ENCODE measurements at places on chromosomes 4 and X.

DNA sequence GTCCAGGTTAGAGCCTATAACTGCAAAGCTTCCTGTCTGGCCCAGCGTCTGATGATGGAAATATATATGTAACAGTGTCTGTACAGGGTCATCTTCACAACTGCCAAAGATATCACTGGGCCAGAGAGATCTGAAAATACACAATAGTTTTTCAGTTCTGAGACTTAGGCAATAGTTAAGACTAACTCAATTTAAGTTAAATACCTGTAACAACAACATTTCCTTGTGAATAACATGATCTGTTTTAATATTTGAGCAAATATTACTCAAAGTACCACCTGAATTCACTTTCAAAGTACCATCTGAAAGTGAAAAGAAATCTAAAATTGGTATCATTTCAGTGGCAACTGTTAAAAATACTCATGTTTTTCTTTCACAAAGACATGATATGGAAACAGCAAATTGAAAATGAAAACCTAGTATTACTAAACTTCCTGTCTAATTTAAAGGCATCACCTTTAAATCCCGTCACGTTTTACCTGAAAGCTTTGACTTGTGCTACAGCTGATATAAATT is 9.6 kb downstream of the ZAR1 start:
- DNase-seq: no peak

DNA sequence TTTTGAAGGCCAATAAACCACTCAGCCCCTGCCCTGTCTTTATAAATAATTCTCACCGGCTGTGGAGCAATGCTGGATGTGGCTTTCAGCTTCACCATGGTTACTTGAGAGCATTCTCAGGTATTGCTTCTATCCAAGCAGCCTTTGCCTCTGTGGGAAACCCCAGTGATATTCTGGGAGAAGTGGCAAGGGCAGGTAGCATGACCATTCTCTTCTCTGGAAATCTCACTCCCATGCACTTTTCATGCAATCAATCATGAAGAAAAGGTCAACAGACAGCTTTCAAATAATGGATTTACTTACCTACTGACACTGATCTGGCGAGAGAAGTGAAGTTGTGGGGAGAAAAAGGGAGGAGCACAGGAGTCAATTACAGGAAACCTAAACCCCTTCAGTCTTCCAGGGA is 49.5 kb downstream of the UNC5C start:
- no peak for DNase-seq

DNA sequence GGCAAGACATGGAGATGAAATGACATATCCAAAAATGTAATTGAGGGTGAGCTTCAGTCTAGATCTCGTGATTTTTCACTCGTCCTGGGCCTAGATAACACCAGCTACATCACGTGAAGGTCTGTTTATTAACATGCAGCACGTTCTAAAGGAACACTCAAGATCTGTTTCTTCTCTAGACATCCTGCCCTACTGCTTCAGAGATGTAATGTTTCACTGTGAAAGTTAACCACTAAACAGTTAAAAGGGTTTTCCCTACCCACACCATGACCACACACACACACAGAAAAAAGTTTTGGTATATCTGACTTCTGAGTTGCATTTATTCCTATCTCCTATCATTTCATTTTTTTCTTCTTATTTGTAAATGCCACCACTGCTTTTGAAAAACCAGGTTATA is 52.3 kb upstream of the SMIM31 start:
- DNase-seq: no peak

- DNase-seq: no peak
Measured at GRCh38 chr4:180827232-180828009, 1415.8 kb upstream of the TENM3 start.

DNA sequence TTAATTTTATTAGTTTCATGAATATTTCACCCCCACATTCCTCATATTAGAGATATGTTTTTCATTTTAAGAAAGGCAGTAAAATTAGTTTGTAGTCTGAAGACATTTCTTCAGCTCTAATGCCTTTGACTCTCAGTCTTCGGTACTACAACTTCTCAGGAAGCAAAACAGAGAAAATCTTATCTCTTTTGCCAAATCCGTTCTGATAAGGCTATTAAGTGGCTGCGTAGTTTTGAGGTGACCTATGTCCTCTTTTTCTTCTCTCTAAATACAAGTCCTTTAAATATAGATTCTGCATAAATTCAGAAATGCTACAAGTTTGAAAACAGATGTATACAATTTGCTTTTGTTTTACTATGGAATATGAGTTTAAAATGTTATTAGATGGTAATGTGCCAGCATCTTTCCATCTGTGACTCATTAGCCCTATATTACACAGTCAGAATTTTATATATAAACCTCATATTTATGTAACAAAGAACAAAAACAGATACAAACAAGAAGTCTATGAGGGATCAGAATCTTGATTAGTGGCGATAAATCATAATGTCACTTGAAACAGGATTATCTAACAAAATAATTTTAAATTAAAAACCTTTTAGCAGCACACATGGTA is 181.2 kb upstream of the ETNPPL start:
- no peak for DNase-seq
